Left colon (tissue), 2 donors: ENCODE measurements at places on chromosomes 4 and X. TPM values are rescaled to one million over a fixed set of nuclear protein-coding genes. Genes with fewer than 3 reads are reported as not detected.

DNA sequence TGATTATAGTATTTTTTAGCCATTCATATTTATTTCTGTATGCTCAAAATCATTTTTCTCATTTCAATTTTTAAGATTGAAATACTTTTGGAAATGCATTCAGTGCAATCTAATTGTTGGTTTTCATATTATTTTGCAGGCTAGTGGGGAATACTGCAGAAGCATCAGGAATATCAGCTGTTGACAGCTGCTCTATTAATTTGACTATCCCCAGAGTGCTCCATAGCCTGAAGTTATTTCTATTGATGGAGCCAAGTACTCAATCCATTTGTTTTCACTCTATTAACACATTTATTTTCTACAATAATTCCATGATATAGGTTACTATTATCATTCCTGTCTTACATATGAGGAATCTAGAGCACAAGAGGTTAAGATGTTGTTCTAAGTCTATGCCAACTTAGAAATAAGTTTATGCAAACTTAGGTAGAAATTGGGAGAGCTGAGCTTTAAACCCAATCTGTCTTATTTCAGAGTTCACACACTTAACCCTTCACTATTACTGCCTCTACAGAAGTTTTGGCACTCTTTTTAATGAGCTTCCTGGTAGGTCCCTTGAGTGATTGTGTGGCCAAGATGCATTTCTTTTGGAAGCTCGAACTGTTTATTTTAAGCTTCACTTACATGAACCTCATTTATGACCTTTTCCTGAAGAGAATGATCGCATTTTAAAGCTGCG, 65.6 kb upstream of the PCDH18 start:
- DNase-seq, result no peak

DNA sequence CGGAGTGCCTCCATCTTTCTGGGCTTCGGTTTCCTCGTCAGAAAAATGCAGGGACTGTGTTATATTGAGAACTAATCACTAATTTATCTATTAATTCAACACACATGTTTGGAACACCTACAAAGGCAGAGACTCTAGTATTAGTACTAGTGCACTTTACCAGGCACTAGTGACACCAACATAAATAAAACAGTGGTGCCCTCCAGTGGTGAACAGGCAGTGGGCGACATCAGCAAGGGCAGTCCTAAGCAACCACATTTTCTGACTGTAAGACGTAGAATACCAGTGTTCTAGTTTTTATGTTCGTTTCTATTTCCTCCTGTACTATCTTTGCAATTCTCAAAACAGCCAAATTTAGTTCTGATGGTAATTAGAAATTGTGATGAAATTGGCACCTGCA, 69.1 kb upstream of the UCP1 start:
- DNase-seq, result peak; percentile 43

- no peak for DNase-seq
Observed at GRCh38 chr4:107468812-107469211, 251.2 kb downstream of the PAPSS1 start.

DNA sequence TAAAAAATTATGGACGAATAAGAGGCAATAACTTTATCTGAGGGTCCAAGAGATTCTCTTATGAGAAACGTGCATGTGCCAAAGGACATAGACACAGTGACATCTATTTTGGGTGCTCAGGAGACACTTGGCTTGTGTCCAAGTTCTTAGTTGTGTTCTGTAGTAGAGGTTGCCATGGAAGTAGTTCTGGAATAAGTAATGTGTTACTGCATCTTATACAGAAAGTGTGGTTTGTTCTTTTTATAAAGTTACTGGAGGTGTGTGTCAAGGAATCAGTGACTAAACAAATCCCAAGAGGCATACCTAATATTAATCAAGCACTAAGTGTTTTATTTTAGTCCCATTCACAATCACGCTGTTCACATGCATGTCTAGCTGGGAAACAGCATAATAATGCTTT, 305.7 kb downstream of the ARHGAP24 start:
- no peak for DNase-seq

DNA sequence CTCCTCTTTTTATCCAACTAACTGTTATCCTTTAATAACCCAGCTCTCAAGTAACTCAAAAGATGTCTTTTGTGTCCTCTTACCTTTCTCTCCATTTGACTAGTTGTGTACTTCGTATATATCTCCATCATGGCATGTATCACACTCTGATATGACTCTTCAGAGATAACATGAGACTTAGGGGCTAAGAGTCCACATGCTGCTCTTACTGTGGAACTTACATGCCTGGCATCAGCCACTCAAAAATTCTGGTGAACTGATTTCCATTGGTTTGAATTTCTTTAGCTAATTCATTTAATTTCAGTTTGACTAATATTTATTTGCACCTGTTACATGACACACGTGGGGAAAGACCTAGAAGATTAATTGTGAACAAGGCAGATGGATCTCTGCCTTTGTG, 317.3 kb downstream of the HS3ST1 start:
- DNase-seq, result no peak

SSX3 gene
- total RNA-seq, result not detected

DNA sequence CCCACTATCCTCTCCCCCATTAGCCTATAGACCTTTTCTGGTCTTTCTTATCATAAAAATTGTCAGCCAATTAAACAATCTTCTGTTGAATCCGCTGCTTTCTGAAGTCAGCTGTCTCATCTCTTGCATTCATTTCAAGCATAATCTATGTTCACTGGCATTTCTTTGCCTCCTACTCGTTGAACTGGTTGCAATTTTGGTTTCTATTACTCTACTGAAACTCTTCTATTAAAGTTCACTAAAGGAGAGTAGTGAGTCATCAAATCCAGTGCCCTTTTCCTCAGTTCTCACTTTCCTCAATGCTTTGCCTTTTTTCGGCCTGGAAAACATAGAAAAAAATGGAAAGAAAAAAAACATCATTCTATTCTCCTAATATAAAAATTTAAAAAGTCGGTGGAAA, 23.9 kb upstream of the CXCL13 start:
- DNase-seq, result no peak

DNA sequence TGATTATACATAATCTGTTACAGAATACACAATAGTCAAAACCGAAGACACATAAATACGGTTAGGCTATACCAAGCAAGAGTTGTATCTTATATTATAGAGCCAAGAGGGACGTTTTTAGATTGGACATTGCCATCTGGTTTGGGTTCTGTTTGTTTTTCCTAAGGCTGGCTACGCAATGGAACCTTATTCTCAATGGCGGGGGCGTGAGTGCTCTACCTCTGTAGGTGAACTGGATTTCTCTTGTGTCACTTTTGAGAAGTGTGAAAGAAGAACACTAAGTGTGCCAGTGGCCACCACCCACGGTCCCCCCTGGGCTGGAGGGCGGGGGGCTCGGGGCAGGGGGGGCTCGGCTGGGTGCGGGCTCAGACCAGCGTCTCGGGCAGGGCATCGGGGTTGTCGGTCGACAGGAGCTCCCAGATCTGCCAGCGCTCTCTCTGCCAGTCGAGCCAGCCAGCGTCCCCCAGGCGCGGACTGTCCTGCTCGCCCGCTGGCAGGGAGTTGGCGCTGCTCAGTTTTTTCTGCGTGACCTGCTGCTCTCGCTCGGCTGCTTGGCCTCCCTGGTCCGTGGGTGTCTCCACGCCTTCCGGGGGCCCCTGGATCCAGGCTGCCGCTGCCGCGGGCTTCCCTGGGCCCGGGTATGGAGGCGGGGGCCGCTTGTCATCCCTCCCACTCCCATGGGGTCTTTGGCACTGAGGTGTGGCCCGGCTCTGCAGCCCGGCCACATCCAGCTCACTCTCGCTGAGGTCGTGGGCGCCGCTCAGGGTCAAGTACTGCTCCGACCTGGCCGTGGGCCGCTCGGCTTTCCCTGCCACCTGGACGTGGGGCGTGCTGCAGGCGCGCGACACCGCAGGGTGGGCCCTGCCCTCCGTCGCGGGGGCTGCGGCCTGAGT, 27.6 kb downstream of the HCCS start:
- DNase-seq, result no peak

POF1B gene
- 184 TPM for total RNA-seq

DNA sequence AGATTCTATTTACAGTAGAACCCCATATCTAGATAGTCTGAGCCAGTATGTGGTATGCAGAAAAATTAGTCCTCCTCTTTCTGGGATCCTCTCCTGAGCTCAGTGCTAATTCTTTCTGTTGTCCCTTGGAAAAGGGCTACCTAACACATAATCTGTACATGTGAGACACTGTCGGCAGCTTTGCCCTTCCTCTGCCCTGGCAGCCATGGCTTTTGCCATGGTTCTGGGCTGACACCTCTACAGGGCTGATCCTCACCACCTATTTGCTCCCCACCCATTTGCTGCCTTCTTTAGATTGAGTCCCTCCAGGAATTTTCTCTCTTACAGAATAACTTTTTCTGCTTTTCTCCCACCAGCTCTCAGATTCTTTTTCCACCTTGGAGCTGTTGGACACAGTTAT, 64.7 kb upstream of the MAP9 start:
- no peak for DNase-seq

SOD3 gene
- total RNA-seq, result 28.2 TPM

- DNase-seq, result no peak
Observed at GRCh38 chr4:13032936-13033335, 451.2 kb downstream of the RAB28 start.
